ENCODE measurements at places on chromosomes 4 and X.

DNA sequence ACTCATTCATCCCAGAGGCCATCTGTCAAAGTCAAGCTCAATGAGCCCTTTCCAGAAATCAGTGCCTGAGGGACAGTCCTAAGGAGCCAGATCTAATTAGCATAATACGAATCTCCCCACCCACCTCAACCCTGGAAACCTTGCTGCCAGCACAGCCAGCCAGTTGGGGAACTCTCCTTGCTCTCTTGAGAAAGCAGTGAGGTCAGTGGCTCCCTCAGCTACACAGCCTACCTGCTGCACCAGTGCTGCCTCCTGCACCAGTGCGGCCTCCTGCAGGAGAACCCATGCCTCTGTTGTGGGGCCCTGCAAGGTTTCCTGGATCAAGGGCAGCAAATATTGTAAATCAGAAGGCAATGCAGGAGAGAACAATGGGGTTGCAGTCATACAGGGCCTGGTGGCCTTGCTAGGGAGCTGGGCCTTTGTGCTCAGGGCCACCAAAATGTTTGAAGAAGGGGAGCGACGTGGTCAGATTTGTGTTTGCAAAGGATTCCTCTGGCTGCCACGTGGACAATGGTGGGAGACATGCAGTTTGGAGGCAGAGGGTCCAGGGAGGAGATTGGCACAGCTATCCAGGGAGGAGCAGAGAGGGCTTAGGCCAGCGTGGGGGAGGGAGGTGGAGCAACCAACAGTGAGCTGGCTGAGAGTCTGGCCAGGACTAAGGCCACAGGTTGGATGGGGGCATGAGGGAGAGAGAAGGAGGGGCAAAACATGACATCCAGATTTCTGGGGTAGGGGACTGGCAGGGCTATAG lies 124.3 kb upstream of the MAMLD1 start:
- no peak for DNase-seq

DNA sequence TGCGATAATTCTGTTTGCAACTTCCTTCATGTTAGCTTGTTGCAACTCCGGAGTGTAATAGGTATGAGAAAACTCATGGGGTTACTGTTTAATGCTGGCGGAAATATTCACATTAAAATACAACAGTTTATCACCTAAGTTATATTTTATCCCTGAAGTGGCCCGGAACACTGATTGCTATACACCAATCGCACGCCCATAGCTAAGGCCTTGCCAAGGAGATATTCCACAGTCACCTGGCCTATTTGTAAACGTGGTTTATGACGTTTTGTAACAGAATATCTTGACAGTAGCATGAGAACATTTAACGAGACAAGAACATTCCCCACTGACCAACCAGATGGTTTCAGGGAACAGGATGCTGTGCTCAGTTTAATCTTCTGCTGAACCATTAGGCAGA lies 23.2 kb upstream of the FAM90A26 start:
- DNase-seq, result no peak

DNA sequence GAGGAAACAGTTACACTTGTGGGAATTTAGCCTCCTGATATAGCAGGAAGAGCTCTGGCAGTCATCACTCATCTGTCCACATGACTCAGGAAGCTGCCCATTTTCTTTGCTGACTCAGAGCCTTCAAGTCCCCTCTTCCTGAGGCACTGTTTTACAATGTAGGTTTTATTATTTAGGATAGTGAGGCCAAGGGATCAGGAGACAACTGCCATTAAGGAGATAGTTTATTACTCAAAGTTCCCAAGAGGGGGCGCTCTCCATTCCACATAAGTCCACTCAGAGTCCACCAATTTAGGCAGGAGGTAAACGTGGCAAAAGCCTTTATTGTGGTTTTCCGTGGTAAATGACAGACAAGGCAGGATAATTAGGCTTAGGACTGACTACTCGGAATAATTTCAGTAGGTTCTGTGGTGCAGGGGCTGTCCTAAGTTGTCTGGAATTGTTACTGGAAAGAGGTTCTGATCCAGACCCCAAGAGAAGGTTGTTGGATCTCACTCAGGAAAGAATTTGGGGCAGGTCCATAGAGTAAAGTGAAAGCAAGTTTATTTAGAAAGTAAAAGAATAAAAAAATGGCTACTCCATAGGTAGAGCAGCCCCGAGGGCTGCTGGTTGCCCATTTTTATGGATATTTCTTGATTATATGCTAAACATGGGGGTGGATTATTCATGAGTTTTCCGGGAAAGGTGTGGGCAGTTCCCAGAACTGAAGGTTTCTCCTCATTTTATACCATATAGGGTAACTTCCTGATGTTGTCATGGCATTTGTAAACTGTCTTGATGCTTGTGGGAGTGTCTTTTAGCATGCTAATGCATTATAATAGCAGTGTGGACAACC lies 96.0 kb upstream of the RAB40AL start:
- DNase-seq, result no peak

GRCh38 chr4:185255868-185256267 lies 46.5 kb downstream of the SNX25 start:
- peak; percentile 22 for DNase-seq

All from CD4-positive, alpha-beta T cell treated with Interleukin-21 for 1 hour (primary cell).